ENCODE measurements at places on chromosomes 3 and 15. TPM values are rescaled to one million over a fixed set of nuclear protein-coding genes. Genes with fewer than 3 reads are reported as not detected.

The AAGAB gene
- 48.6 TPM for total RNA-seq

The IQCH gene
- total RNA-seq: 1.3 TPM

The CLDN16 gene
- total RNA-seq: 0.96 TPM

DNA sequence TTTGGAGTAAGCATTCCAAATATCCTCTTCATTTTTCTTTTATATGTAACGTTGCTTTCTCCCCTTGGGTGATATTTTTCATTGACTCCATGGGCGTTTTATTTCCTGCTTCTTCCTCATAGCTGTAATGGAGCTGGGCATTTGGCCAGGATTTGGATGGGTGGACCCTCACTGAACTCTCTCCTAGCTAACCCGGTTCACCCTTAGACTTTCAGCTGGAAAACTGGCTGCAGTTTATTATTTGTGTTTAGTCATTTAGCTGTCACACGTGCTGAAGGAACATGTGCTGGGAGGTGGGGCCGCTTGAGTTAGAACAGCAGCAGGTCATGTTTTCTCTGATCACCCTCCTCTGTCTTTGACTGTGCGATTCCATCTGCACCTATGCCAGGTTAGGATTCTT, 407.6 kb downstream of the ZIC1 start:
- no peak for DNase-seq

DNA sequence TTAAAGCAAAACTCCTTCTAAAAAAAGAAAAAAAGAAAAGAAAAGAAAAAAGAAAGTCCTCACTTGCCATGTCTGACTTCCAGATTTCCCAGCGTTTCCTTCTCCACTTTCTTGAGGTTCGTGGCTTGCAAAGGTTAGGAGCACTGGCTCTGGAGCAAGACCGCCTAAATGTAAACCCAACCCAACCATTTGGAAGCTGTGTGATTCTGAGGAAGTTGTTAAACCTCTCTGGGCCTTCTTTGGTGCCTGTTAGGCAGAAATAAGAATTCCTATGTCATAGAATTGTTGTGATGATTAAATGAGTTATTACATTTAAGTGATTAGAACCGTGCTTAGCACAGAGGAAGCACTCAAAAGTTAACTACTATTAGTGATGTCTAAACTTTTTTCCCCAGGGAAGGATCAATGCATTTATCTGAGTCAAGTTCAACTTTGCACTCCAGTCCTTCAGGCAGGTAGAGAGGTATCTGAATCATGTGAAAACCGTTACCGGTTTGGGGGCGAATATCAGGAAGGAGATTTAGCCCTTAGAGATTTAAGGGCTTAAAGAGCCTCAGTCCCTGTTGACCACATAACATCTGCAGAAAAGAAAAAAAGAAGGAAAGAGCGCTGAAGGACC, 78.3 kb upstream of the HES1 start:
- no peak for DNase-seq

- DNase-seq: no peak
Measured at GRCh38 chr15:56254265-56254664, 10.6 kb upstream of the RFX7 start.

- DNase-seq: no peak
Measured at GRCh38 chr3:190865828-190866227, 3.3 kb upstream of the GMNC start.

DNA sequence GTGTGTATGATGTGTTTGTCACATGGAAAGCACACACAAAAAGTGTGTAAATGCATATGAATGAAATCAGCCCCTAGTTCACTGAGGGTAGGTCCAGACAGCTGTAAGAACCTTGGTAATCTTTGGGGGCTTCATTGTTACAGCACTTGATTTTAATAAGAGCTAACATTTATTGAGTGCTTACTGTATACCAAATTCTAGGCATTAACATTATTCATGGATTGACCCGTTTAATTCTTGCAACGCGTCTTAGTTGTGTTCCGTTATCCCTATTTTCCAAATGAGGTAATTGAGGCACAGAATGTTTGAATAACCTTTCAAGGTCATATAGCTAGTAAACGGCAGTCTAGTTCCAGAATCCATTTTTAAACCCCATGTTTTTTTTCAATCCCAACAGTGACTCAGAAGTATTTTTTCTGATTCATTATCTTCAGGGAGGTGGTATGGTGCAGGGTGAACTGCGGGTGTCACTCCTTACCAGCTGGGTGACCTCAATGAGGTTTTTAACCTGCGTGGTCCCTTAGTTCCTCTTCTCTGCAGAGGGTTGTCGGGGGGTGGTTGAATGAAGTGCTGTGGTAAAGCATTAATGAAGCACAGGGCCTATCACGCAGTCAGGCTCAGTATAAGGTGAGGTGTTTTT, 14.2 kb downstream of the RAB8B start:
- no peak for DNase-seq

- DNase-seq: no peak
Measured at GRCh38 chr3:119663885-119664284, 3.5 kb upstream of the POPDC2 start.

- DNase-seq: no peak
Measured at GRCh38 chr3:16528106-16528505, 14.6 kb upstream of the RFTN1 start.

DNA sequence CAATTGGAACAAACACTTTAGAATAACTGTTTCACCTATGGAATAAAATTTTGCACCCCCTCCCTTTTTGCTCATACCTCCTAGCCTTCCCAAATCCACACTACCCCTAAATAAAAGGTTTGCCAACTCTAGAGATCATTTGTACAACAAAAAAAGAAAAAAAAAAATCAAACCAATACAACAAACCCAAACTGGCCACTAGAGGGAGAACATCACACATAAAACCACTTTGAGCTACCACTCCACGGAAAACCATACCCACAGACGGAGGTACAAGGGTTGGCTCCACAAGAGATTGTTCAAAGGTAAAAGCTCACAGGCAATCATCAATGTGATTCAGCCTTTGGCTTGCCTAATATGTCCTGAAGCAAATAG, 47.6 kb downstream of the SETMAR start:
- DNase-seq: peak; percentile 54

GRCh38 chr3:31862666-31863279, 118.3 kb downstream of the OSBPL10 start:
- no peak for DNase-seq

DNA sequence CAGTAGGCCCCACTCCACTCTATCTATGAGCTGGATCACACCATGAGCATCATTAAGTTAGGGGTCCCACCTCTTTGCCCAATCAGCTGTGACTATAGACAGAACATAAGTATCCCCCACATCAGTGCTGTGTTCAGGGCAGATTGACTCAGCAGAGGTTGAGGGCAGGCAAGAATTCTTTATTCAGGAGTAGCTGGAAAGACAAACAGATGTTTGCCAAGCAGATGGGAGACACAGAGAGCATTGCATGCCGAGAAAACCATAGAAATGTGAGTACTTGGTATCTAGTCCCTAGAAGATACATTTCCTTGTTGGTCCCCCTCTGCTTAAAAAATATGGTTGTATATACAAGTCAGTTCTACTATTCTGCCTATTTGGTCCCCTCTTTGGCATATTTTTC, 440.8 kb downstream of the RAP2B start:
- DNase-seq: no peak

GRCh38 chr15:78056714-78057269, 20.7 kb downstream of the TBC1D2B start:
- DNase-seq: no peak

GRCh38 chr3:77869423-77869822, 829.5 kb downstream of the ROBO2 start:
- DNase-seq: no peak

DNA sequence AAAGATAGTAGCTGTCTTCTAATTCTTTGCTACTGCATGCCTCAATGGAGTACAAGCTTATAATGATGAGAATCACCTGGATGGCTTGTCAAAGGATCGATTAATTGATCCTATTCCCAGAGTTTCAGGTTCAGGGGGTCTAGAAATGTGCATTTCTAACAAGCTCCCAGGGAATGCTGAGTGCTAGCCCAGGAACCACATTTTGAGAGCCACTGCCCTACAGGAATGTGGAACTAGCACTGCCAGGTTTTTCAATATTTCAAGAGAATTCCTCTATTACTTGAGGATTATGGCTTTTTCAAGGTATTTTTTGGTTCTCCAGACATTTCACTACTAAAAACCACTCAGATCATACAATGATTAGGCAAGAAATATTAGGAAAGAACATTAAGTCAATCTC, 52.7 kb downstream of the RARB start:
- DNase-seq: no peak

- DNase-seq: no peak
Measured at GRCh38 chr15:70815604-70816003, 38.4 kb downstream of the LARP6 start.

DNA sequence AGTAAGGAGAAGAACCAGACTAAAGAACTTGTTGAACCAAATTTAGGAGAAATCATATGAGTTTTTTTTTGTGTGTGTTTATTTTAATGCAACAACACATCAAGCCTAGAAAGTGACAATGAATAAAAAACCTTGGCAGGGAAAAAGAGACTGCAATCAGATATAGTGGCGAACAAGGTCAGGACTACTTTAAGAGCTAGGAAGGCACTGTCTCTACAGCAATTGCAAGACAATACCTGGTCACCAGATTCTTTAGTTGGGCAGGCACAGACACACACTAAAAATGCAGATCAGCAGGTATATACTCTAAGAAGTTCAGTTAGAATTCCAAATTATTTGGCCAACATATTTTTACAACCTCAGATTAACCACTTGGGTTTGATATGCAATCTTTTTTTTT, 30.8 kb upstream of the GMPPB start:
- DNase-seq: no peak

All from H7 (cell line).